Caco-2 (cell line): ENCODE measurements at places on chromosomes 5 and 9.

DNA sequence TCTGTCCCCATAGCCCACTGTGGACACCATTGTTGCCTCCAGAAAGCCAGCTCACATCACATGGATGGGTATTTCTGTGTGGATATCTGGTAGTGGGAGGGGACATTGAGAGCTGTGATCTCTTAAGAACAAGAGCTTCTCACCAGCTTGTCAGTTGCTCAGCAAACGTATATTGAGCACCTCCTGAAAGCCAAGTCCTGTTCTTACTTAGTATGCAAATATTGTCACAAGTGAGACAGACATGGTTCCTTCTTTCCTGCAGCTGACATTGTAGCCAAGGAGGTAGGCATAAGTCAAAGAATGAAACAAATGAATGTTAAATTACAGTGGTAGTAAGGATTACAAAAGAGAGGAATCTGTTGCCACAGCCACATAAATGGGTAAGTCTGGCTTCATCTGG lies 3.8 kb downstream of the TCOF1 start:
- DNase-seq = no peak

GRCh38 chr9:89844535-89844934 lies 239.7 kb downstream of the GADD45G start:
- no peak for DNase-seq

GRCh38 chr5:65271906-65272305 lies 209.8 kb downstream of the ADAMTS6 start:
- DNase-seq = no peak

- no peak for DNase-seq
Measured at GRCh38 chr5:164204338-164204946, 699.0 kb downstream of the MAT2B start.
